ENCODE measurements at places on chromosomes 12 and 14.

GRCh38 chr12:57011438-57012424 is 4.6 kb downstream of the TAC3 start:
- DNase-seq: no peak

DNA sequence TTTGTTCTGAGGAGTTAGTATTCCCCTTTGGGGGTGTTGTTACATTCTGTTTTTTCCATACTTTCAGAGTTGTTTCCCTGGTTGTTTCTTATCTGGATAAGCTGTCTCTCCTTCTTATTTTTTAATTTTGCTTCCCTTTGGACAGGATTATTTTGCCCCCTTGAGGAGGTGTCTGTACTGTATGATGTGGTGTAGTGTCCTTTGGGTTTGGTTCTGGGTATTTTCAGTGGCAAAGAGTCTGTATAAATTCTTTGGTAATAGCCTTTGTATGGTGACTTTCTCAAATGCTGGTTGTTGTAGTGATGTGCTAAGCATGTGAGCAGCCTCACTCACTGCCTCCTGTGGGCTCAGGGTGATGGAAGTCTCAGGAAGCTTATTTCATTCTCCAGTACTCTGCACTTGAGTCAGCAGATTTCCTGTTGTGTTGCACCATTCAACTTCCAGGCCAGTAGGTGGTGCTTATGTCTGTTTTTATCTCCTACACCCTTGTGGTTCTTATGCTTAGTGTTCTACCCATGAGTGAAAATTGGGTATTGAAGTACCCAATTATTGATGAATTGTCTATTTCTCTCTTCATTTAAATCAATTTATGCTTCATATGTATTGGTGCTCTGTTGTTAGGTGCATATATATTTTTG is 103.3 kb upstream of the PMCH start:
- DNase-seq: no peak

- DNase-seq: no peak
Measured at GRCh38 chr12:119255314-119255713, 76.6 kb downstream of the HSPB8 start.

DNA sequence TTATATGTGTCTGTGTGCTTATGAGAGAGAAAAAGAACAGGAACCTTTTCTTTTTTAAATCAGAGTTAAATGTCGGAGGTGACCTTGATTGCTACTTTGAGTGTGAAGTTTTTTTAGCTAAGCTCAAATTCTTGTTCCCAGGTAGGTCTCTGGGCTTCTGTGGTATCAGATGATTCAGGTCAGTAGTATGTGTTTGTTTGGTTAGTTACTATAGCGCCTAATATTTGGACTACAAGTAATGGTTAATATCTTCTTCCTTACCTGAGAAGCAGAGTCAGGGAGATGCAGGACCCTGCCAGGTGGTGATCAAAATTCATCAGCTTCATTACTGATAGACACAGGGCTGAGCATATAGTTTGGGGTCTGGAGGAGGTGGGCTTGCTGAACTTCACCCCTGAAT is 30.8 kb downstream of the ADCK1 start:
- no peak for DNase-seq

DNA sequence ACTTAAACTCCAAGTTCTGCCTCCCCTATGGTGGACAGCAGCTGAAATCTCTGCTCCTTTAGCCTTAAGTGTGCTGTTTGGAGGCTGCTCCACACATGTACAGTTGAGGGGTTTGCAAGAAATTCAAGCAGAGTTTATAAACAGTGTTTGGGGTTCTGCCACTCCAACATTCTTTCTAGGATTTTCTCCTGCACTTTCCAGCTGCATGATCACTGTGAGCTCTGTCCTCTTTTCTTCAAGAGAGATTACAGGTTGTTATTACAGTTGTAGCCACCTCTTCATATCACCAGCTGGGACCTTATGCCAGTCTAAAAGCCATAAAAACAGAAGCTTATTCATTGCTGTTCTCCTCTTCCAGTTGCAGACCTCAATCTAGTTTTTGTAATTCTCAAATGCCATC is 8.4 kb downstream of the ZBTB25 start:
- no peak for DNase-seq

DNA sequence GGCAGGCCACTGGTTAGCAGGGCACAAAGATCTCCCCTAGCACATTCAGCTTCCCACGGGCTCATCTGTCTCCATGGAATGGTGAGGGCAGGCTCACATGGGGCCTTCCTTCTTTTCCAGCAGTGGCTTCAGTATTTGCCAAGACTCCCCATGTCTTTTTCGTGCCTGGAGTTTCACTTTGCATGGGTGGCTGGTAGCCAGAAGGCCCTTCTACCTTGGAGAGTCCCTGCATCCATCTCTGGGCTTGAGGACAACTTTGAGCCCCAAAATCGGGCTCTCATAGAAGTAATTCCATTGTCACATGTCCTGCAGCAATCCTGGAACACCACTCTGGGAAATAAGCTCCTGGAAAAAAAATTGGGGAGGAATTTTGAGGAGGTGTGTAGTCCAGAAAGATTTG is 42.1 kb downstream of the NFKBIA start:
- DNase-seq: no peak

DNA sequence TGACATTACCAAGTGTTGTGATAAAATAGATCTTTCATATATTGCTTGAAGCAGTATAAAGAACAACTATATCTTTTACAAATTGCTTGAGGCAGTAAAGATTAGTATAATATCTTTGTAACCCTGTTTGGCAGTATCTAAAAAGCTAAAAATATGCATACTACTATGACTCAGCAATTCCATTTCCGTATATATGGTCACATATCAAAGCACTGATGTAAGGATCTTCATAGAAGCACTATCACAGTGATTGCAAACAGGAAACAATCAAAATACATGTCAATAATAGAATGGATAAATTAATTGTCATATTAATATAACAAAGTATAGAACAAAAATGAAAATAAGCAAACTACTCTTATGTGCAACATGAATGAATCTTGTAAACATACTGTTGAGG is 158.4 kb upstream of the IGF1 start:
- DNase-seq: no peak

DNA sequence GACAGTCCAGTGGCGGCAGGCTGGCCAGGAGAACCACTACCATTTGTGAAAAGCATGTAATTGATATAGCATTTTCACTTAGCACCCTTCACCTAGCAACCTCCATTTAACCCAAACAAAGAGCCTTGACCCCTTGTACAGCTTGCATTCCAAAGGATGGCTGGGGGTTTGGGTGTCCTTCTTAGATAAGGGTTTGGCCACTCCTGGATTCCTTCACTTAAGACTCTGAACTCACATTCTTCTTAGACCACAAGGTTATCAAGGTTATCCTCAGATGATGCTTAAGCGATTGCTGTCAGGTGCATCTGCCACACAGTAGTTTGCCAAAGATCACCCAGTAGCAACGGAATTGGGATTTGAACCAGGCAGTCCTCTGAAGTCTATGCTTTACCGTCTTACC is 102.8 kb downstream of the ZNF664 start:
- no peak for DNase-seq

GRCh38 chr12:105983622-105984320 is 155.0 kb downstream of the NUAK1 start:
- DNase-seq: no peak

- DNase-seq: no peak
Measured at GRCh38 chr14:88565427-88565826, 2.6 kb downstream of the ZC3H14 start.

GRCh38 chr14:20622816-20623291 is 18.6 kb downstream of the OR6S1 start:
- DNase-seq: no peak

- no peak for DNase-seq
Measured at GRCh38 chr12:130573766-130574165, 142.3 kb downstream of the RIMBP2 start.

DNA sequence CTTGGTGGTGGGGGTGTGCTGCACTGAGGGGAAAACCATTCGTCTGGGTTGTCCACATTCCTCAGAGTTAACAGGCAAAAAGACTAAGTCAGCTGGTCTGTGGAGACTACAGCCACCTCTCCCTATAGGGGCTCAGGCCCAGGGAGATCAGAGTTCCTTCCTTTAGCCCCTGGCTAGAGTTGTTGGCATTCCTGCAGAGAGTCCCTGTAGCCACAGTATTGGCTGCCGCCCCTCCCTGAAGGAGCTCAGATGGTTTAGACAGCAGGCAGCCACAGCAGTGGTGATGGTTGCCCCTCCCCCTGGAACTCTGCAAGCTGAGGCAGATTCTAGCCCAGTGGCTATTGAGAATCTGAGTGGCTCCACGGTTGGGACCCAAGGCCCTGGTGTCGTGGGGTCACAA is 1072.5 kb upstream of the ATXN7L3B start:
- no peak for DNase-seq

GRCh38 chr14:76456200-76456599 is 80.3 kb downstream of the ESRRB start:
- peak; percentile 8 for DNase-seq

DNA sequence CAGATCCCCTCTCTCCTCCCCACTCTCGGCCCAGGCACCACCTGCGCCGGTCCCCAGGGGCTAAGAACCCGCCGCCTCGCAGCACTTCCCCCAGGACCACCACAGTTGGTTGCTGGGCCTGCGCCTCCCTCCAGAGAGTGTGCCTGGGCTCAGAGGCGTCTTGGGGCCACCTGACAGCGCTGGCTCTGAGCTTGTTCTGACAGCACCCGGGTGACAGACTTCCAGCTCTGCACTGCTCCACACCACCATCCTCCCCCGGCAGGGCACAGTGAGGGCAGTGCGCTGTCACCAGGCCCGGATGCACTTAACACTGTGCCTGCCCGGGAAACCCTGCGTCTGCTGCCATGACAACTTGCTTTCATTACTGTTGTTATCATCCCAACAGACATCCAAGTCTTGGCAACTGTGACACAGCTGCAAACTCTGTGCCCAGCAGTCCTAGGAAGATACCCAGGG is 6.6 kb downstream of the BRF1 start:
- no peak for DNase-seq

- no peak for DNase-seq
Measured at GRCh38 chr12:57863676-57864075, 17.1 kb upstream of the CTDSP2 start.

GRCh38 chr14:97056086-97056485 is 258.9 kb downstream of the VRK1 start:
- DNase-seq: no peak

DNA sequence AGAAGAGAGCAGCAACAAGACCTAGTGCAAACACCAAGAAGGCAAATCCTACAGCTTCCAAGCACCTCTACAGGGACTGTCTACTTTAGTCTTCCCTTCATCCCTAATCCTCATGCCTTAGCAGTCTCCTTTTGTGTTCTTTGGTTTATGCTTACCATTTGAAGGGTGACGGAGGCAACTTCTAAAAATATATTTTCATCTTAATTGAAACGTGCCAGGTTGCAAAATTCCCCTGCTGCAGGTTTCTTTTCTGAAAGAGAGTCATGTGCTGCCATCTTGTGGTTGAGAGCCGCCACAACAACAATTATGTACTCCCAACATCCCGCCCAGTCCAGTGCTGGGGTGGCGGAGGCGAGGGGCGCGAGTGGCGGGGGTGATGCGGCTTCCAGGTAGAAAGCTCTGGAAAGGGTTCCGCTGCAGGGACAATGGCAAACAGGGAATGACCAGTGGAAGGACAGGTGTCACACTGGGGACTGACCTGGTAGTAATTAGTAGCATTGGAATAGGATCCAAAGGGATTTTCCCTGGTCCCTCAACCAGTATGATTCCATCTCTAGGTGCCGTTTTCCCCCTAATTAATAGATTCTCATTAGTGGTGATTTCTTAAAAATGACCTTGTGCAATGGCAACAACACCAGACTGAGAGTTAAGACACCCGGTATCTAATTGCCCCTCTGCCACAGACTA is 80.3 kb upstream of the GNG2 start:
- peak; percentile 84 for DNase-seq

DNA sequence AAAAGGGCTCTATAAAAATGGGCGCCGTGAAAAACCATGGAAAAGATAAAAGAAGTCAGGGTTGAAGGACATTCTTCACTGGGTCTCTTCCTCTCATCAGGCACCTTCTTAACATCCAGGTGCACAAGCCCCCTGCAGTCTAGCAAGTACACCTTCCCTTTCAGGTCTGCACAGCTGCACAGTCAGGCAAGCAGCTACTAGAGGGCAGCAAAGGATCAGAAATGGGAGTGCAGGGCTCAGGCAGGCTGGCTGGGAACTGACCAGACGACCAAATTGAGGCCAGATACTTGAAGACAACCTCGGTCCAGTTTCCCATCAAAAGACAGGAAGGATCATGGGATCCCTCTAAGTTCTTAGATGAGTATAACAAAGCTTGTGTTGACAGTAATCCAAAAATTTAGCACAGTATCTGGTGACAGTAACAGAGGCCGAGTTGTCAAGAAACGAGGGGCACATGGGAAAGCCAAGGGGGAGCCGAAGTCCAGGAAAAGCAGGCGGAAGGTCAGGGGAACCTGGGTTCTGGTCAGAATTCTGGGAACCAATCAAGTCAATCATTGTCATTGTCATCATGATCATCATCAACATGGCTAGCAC is 10.1 kb upstream of the GRIP1 start:
- DNase-seq: peak; percentile 28

GRCh38 chr12:43151441-43151981 is 400.5 kb downstream of the ADAMTS20 start:
- no peak for DNase-seq

DNA sequence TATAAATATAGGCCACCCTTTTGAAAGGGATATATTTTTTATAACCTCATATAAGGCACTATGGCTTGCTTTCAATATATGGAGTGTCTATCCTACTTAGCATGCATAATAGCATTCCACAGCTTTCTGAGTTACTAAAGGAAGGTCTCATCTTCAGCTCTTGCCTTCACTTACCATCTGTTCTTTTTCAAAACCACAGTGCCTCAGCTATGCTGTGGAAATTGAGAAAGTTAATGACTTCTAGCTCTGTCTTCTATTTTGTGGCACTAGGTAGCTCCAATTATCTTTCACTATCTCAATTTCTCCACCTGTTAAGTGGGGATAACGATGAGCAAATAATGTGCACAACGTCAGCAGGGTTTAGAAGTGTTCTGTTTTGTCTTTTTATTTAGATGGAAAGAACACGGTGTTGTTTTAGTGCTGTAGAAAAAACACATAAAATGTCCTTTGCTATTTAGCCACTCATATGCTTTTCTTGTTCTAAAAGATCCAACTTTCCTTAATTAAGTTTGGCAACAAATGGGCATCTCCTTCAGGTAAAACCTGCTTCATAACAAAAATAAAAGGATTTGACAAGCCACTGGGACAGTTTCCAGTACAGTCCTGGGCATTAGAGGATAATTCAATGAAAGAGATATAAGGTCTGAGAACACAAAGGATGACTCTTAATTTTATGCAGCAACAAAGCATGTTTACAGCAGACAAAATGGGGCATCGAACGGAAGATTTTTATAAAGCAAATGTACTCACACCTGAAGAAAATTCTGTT is 462.0 kb upstream of the SYT1 start:
- no peak for DNase-seq

All from left colon (tissue), 2 donors.